ENCODE measurements at places on chromosomes 16 and 17.
A peak's percentile ranks its signal among the peaks of the same experiment; 100 is the strongest.

- DNase-seq = no peak
Measured at GRCh38 chr16:85014311-85014710, 3.0 kb upstream of the ZDHHC7 start.

GRCh38 chr17:48804936-48805411 lies 12.1 kb downstream of the TTLL6 start:
- DNase-seq = peak; percentile 36

DNA sequence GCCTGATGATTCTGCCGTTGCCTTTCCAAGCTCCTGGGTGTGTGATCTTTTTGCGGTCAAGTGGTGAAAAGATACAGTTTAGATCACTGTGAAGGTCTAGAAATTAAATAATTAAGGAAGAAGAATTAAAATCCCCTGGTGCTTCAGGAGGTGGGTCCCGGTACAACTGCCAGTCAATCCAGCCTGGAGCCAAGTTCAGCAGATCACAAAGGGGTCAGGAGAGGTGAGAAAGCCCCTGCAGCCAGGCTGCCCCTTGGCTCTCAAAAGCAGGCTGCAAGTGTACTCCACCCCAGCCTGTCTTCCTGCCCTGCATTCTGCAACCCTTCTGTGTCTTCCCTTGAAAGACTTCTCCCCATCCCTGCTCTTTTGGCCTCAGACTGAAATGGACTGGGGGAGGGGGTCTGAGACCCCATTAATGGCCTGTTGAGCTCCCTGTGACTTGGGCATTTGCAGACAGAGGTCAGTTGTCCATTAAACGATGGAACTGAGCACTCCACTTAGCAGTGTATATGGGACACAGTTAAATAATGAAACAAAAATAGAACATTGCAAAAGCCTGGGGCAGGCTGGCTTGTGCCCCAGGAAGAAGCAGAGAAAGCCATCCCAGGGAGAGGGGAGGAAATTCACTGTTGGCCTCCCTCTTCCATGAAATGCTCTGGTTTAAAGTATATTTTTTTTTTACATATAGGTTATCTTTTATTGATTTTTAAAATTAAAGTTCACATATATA lies 15.1 kb downstream of the CACNG5 start:
- DNase-seq = no peak

DNA sequence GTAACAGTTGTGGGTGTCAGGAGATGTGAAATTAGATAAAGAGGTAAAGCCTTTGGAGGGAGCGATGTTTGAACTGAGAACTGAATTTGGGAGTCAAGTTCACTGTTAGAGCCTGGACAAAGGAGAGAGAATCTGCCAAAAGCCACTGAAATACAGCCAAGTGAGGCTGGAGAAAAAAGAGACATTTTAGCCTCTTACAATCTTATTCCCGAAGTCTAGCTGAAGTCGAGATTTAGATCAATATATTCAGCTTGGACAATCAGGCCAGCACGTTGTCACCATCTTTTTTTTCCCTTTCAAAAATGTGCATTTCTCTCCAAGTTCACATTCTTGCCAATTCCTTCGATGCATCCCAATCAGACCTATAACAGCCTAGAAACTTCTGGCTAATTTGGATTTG lies 312.2 kb downstream of the RBFOX1 start:
- DNase-seq = no peak

GRCh38 chr17:1047879-1048470 lies 51.0 kb downstream of the TIMM22 start:
- DNase-seq = no peak

GRCh38 chr17:70622368-70623260 lies 453.3 kb downstream of the KCNJ2 start:
- peak; percentile 20 for DNase-seq

DNA sequence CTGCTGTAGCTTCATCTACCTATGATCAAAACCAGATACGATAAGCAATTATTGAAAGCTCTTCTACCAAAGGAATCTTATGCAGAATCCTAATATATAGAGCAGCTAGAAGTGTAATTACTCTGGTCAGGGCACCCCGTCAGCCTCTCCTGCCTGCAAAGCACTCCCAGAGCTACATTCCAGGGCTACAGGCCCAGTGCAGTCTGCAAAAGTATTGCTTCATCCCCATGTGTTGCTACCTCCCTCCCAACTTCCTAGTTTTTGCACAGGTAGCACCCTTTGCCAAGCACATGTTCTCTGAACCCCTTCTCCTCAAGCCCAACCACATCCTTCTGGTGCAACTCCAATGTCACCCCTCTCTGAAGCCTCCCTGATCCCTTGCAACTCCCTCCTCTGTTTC lies 7.0 kb downstream of the CES5A start:
- no peak for DNase-seq

GRCh38 chr17:47735536-47736011 lies 2.5 kb downstream of the TBX21 start:
- DNase-seq = no peak

- no peak for DNase-seq
Measured at GRCh38 chr16:25593260-25593659, 98.5 kb upstream of the HS3ST4 start.

DNA sequence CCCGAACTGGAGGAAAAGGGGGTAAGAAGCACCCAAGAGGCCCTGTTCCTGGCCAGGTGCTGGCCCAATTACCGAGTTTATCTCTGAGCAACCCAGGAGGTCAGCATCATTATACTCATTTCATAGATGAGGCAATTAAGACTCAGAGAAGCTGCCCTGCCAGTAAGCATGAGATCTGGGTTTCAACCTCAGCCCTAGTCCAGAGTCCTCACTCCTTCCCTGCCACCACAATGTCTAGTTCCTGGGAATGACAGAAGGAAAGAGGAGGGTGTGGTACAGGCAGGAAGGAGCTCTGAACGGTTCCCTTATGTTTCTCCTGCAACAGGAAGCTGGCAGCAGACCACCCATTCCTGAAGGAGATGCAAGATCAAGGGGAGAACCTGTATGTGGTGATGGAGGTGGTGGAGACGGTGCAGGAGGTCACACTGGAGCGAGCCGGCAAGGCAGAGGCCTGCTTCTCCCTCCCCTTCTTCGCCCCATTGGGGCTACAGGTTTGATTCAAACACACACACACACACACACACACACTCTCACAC lies 7.4 kb downstream of the GSDMA start:
- no peak for DNase-seq

DNA sequence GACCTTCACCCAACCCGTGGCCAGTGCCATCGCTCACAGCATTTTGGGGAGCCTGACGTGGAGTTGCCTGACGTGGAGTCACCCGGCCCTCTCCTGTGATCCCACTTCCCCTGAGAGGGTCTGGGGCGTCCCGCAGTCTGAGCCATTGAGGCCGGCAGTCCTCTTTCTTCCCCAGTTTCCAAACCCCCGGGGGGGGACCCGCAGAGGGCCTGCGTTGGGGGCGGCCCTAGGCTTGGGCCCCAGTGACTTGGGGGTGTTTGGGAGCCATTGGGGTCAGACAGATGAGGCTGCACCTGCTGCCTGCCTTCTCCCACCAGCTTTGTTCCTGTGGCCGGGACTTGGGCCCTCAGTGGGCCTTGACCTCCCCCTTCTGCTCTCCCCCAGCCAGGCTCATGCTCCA lies 1.7 kb downstream of the RHOT2 start:
- DNase-seq = no peak

DNA sequence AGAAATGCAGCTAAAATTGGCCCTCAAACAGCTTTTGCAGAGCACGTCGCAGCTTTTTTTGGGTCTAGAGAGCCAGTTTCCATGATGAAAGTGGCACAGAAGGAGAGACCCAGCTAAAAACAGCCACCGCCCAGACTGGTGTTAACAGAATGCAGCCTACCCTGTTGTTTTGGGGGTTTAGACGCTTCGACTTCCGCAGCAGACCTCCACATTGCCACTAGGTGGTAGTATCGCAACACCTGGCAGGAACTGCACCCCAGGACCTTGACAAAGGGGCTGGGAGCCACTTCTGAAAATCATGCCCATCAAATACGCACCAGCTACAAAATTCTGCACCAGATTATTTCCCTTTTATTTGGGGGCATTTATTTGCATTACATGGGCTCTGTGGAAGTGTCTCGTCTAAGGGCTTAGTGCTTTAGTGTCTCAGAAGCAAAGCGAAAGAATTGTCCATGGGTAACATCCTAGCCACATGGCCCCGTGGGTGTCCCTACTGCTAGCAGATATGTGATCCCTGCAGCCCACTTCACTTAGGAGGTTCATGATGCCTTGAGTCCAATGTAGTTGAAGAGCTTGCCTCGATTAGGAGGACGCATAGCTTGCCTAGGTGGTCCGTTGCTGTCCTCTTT lies 167.1 kb downstream of the HAPSTR1 start:
- DNase-seq = peak; percentile 5

DNA sequence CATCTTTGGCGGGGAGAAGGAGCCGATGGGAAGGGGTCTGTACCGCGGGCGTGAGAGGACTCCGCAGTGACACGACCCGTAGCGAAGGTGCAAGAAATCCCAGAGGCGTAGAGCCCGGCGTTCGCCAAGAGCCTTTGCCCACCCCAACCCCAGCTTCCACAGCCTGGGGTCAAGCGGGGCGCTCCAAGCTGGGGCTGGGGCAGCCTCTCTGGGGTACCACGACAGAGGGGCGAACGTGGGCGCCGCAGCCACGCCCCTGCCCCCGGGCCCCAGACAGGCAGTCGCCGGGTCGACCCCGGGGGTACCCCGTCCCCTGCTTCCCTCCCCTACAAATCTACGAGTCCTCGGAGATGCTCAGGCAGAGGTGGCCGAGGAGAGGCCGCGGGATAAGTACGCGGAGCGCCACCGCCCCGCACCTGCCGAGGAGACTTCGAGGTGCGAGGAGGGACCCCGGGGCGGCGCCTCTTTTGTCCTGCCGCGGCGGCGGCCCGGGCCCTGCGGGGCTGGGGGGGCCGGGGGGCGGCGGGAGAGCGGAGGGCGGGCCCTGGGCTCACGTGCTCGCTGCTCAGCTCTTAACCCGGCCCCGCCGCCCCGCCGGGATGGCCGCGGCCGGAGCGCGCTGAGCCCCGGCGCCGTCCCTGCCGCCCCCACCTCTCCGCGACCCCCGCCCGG lies at the start of gene ADAM11:
ADAM11 (plus strand) TSS at position 575 of the 672 bp plus-strand sequence. CDS start 212 bp downstream, outside the sequence.
- DNase-seq = no peak

DNA sequence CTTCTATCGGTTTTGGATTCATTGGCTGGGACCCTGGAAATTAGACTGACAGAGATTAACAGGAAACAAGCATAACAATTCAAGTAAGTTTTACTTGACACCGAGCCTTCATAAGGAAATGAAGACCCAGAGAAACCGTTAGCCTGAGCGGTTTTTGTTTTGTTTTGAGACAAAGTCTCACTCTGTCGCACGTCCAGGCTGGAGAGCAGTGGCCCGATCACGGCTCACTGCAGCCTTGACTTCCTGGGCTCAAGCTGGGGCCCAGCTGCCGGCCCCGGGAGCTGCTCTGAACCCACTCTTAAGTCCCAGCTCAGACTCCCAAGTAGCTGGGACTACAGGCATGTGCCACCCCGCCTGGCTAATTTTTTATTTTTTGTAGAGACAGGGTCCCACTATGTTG lies 321.3 kb downstream of the SEC14L1 start:
- no peak for DNase-seq

DNA sequence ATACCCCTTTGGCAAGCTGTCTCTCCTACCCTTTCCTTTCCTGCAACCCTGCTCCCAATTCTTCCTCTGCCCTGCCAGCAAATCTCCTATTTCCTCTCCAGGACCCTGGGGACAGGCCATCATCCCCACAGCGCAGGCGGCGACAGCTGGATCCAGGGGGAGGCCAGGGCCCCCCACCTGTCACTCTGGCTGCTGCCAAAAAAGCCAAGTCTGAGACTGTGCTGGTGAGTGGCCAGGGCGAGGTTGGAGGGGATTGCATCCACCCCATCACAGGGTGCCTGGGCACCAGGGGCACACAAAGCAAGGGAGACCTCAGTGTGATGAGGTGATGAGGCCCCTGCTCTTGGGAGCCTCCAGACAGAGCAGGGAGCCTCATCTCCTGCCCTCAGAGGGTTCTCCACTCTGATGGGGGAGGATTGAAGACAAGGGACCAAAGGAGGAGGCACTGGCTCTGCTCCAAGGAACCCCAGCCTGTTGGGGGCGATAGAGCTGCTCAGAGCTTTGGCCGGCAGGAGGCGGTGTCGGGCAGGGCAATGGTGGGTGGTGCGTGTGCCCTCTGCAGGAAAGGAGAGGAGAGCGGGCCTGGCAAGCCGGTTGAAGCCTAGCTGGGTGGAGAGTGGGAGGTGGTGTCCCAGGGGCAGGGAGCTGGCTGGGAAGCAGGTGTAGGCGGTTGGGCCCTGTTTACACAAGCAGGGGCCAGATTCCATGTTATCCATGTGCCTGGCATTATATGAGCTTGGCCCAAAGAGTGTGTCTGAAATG lies 15.6 kb upstream of the PDK2 start:
- no peak for DNase-seq

GRCh38 chr16:1763521-1764511 lies 7.5 kb downstream of the NME3 start:
- no peak for DNase-seq

DNA sequence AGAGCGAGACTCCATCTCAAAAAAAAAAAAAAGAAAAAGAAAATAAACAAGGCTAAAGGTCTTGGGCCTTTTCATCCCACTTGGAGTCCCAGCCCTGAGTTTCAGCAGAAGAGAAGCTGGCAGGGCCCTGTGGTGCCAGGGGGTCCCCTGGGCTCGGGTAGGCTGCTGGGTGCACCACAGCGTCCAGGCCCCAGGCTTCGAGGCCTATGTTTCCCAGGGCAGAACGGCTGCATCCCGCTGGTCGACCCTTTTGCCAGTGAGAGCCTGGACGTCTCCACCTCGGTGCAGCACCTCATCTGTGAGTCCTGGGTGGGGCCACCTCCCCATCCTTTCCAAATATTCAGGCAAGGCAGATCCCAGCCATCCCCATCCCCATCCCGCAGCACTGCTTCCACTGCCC lies 2.2 kb downstream of the TMEM235 start:
- no peak for DNase-seq

GRCh38 chr17:44381810-44382305 lies 7.6 kb downstream of the ITGA2B start:
- DNase-seq = no peak

DNA sequence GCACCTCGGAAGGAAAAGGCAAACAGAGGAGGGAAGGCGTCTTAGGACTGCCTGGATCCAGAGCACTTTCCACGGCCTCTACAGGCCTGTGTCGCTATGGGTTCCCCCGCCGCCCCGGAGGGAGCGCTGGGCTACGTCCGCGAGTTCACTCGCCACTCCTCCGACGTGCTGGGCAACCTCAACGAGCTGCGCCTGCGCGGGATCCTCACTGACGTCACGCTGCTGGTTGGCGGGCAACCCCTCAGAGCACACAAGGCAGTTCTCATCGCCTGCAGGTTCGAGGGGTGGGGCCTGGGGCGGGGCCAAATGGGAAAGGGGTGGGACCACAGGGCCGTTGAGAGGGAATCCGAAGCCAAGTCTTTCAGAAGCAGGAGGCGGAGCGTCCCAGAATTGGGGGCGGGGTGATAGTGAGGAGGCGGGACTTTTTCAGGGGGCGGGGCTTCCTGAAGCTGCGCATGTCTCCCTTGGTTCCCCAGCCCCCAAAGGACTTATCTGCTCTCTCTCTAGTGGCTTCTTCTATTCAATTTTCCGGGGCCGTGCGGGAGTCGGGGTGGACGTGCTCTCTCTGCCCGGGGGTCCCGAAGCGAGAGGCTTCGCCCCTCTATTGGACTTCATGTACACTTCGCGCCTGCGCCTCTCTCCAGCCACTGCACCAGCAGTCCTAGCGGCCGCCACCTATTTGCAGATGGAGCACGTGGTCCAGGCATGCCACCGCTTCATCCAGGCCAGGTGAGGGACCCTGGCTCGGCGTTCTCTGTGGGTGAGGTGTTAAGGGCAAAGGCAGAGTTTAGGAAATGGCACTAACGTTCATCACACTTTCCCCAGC lies 939 bp downstream of the BCL6B start:
- peak; percentile 10 for DNase-seq

GRCh38 chr16:86099326-86099725 lies 200.4 kb downstream of the IRF8 start:
- DNase-seq = no peak
